ENCODE measurements at places on chromosomes 5 and 9.

- no peak for DNase-seq
These were observed 42.5 kb downstream of the GOLPH3 start for GRCh38 chr5:32131604-32132003.

DNA sequence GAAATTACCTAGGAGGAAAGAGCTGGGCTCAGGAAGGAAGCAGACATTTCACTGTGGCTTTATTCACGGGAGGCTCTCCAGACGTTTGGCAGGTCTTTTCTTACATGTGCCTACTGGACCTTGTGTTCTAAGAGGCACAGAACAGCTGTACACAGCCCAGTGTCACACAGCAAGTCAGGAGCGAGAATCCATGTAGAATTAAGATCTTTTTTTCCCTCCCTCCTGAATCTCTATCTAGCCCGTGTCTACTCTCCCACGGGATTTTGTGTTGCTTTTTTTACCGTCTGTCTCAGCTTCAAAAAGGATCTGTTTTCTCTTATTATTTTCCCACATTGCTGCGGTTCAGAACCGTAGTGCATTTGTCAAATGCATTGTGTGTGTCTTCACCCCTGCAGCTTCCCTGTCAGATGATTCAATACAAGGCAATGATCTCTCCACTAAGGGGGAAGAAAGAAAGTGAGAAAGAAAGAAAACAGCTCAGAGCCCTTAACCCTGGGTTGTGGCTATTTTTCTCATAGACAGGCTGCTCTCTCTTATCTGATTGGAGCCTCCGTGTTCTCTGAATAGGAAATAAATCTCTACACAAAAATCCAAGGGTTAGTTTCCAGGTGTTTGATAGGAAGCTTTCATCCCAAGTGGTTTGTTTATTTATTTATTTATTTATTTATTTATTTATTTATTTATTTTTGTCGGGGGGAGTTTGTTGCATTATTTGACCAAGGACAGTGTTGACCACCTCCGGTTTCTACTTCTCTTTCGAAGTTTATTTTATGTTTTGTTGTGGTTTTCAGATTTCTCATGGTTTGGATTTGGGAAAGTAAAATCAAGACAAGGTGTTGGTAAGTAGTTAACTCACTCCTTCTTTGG lies 191.0 kb downstream of the NTRK2 start:
- DNase-seq: no peak

DNA sequence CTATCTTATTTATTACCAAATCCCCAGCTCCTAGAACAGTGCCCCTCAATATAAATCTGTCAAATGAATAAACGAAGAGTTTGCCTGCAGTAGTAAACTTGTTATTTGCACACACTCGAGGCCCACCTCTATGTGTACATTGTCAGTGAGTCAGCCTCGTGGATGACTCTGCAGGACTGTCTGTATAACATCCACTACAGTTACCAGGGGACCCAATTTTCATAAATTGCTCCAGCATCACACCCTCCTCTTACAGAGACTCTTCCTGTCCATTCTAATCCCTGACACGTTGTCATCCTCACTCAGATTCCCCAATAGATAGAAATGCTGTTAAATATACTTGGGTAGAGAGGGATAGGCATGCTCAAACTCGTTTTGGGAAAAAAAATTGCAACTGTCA lies 478.5 kb downstream of the RAB3C start:
- DNase-seq: no peak

- DNase-seq: no peak
These were observed 129.3 kb upstream of the EPB41L4A start for GRCh38 chr5:112548246-112548881.

GRCh38 chr5:171701100-171701541 lies 84.5 kb upstream of the SMIM23 start:
- no peak for DNase-seq

DNA sequence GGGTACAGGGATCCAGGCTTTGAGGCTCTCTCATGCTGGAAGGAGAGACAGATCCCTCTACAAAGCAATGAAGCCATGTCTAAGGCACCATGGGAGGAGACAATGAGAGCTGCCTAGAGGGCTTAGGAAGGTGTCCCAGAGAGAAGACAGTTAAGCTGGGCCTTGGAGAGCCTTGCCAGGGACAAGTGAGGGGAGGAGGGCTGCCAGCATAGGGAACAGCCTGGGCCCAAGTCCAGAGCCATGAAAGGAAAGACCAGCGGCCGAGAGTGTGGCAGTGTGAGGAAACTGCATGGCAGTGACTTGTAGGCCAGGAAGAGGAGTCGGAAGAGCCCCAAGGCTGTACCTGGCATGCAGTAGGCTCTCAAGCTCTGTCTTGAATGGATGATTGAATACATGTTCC lies 88.5 kb downstream of the PSD2 start:
- DNase-seq: no peak

DNA sequence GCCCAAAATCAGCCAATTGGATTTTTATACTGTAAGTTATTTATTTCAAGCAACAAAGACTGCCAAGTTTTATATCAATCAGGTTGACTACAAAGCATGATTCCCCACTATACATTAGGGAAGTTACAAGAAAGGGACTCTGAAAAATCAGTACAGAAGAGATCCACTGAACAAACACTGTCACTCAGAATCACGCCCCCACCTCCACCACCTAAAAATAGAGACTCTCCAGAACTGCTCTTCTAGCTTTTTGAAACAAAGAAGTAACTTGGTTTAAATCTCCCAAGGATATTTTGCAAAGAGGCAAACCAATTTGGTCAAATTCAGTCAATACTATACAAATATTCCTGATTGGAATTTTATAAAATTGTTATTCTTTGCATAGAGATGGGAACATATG lies 438.0 kb downstream of the HTR1A start:
- no peak for DNase-seq

- no peak for DNase-seq
These were observed 25.9 kb downstream of the STOM start for GRCh38 chr9:121344184-121344583.

- no peak for DNase-seq
These were observed 757 bp downstream of the NRARP start for GRCh38 chr9:137301081-137301947.

DNA sequence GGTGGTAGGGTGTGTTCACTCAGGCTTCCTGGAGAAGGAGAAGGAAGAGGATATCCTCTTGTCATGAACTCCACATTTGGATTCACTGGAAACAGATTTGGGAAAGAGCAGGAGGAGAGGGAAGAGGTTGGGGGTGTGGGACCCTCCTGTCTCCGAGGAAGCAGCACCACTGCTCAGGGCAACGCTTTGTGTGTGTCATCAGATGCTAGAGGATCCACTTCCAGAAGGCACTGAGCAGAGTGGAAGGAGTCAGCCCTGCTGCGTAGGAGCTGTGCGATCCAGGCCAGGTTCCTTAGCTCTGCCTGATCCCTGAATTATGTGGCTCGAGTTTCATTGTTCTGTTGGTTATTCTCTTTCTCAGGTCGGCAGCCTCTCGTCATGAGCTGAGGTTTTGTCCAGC lies 37.3 kb upstream of the TJP2 start:
- no peak for DNase-seq

GRCh38 chr5:122612901-122613300 lies 162.0 kb upstream of the SNX2 start:
- no peak for DNase-seq

DNA sequence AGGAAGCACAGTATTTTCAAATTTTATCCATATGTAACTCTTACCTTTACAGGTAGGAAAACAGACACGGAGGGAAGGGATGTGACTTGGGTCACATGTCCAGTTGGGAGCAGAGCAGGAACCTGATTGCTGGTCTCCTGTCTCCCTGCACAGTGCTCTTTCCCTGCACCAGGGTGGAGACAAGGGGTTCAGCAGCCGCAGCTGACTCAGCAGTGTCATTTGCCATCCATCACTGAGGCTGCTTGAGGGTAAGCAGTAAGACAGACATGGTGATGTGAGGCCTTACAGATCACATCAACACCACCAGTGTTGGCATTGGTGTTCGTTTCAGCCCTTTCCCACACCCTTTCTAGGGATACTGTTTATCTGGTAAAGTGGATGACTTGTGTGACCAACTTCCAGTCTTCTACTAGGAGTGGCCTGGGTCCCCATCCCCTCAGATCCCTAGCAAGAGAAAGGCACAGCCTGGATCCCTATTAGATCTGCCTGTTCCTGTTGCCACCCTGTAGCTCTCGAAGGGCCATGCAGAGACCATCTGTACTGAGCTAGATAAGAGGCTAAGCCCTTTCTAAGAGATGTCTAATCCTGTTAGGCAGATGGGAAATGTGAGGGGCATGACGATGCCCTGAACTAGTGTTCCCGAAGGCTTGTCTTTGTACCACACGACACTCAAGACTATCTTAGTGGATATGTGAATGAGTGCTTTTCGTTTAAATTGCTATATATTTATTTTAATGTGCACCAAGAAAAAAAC lies 29.1 kb downstream of the FRMPD1 start:
- DNase-seq: no peak

DNA sequence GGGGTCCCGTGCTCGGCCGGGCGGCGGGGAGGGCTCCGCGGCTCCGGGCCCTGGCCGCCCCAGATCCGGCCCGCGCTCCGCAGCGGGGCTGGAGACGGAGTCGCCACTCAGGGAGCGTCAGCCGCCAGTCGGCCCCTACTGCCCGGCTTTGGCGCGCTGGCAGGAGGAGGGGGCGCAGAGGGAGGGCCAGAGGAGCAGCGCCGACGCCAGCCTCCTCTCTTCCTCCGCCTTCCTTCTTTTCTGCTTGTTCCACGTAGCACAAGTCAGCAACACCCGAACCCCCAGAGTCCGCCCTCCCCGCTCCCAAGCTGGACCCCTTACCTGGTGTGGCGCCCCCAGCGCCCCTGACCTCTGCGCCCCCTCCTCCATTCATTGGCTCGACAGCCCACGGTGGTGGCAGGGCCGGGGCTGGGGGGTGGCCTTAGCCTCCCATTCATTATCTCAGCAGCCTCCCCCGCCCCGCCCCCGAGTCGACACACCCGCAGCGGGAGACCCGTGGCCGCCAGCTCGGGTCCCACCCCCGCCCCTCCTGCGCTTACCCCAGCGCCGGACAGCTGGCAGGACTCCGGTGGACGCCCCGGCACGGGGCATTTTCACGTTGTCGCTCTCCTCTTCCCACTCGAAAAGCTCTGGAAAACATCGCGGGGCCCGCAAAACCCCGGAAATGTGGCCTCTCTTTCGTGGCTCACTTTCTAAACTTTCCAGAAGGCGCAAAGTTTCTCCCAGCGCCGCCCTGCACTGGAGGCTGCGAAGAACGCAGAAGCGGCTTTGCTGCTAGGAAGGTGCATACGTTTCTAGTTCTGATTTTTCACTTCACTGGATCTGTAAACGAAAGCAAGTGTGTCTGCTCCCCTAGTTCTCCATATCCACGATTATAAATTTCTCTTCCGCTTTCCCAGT lies at the start of gene LPAR1:
TSS of gene LPAR1 (minus strand) at position 140 of the 900 bp plus-strand sequence. CDS start 66,353 bp downstream, outside the sequence.
- no peak for DNase-seq

DNA sequence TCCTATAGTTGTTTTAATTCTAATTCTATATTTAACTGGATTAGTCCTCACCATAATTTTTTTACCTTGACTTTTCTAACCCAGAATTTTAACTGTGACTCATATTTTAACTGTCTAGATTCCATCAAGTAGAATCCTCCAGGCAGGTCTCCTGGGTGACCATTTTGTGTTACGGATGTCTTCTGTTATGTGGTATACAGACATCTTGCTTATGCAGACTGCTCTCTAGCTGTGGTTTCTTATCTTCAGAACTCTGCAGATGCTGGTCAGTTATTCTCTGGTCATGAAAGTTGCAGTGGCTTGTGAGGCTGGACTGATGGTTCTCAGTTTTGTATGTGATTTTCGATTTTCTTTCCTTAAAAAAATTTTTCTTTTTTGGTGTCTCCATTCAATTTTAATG lies 139.4 kb downstream of the ATG10 start:
- DNase-seq: no peak

DNA sequence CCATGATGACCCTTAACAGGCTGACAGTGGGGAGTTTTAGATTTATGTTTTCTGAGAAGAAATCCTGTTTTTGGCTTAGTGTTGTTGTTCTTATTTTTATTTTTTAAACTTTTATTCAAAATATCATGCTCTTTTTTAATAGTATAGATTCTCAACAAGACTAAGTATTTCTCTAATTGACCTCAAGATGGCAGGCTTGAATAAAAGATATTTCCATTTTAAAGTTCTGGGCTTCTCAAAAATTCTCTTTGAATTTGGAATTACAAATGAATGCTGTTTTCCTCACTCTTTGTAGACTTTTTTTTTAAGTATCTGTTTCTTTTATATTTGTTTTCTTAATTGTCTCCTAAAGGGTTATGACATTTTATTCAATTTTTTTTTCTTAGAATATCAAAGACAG lies 50.0 kb upstream of the SH3GL2 start:
- DNase-seq: no peak

- DNase-seq: no peak
These were observed 558.6 kb upstream of the SEMA6A start for GRCh38 chr5:117133198-117133597.

- no peak for DNase-seq
These were observed 177.9 kb downstream of the C9orf152 start for GRCh38 chr9:110029956-110030480.

DNA sequence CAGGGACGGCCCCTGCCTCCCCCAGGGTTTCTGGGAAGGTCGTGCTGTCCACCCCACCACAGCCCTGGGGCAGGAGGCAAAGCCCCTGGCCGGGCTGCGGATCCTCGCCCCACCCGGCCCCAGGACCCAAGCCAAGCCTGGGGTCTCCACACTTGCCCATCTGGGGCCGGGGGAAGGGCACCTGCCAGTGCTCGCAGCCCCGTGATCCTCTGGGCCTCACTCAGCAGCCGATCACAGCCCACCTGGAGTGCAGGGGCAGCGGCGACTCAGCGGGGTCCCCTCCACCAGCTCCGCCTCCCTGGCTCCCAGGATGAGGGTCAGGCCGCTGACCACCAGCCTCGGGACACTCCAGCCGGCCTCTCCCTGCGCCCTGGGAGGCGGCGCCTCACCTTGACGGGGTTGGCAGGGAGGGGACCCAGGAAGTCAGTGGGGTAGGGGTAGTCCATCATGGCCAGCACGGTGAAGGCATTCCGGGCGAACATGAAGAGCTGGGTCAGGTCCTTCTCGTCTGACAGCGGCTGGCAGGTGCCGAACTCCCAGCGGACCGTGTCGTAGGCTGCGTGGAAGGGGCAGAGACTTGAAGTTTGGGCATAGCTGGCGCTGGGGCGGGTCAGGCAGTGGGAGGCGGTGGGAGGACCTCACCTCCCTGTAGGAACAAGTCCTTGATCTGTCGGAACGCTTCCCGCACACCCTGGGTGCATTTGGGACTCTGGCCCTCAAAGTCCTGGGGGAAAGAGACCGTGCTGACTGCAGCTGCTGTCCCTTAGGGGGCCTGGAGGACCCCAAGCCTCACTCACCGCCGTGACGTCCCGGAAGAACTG lies 1.8 kb downstream of the DPP7 start:
- DNase-seq: no peak

DNA sequence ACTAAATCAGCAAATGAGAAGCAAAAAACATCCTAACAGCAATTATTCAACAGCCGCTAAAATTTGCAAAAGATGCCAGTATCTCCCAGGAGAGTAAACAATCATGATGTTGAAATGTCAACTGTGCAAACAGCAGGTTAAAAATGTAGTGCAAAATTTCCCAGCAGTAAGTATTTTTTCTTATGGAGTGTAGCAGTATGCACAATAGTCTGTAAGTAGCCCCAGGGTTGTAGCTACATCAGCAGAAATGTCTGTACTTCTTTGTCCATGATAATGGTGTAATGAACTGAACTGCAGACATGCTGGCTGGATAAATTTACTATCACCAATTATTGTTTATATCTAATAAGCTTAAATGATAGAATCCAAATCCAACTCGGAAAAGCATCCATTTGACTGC lies 31.4 kb downstream of the GRIN3A start:
- DNase-seq: no peak

GRCh38 chr9:133369422-133369821 lies 6.4 kb downstream of the SURF4 start:
- no peak for DNase-seq
